ENCODE measurements at places on chromosomes 5 and 9.

DNA sequence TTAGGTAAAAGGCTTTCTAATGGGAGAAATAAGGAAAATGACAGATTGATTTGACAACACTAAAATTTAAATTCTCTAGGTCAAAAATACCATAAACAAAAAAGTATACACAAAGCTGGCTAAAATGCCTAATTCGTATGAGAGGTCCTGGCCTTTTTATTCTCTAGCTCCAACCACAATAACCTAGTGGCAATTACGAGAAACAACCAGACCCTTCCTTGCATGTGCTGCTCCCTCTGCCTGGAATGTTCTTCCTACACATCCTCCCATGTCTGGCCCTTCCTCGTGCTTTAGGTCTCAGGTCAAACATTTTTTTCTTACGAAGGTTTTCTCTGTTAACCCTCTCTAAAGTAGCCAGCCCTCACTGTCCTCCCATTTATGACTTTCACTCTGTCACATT is 176.4 kb upstream of the PLPPR1 start:
- DNase-seq, result no peak

- no peak for DNase-seq
These were observed 41.8 kb upstream of the DPYSL3 start for GRCh38 chr5:147551677-147552076.

DNA sequence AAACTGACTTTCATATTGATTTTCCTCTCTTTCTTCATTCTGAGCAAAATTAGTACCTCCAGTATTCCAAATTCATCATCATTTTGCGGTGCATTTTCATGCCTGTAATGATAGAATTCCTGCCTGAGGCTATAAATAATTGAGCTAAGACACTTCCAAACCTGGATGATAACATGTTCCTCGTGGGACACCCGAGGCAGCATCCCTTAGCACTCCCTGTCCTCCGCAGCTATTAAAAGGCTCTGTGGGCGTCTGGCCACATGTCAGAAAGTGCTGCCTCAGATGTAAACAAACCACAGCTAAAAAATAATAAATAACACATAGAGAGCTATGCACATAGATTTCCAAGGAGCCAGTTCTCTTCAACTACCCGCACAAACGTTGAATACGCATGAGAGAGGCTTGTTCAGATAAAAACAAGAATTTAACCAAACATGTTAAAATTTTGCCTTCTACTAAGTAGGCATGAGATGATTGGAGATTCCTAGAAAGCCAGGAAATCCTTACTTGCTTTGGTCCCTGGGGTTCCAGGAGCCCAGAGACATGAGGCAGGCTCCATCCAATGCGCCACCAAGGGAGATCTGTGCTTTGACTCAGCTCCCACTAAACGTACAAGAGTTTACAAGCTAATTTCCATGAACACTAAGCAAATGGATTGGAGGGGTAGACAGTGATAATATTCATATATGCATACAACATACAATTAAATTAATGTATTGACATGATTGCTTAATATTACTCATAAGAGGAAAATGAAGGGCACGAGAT is 82.7 kb downstream of the SHC3 start:
- no peak for DNase-seq

DNA sequence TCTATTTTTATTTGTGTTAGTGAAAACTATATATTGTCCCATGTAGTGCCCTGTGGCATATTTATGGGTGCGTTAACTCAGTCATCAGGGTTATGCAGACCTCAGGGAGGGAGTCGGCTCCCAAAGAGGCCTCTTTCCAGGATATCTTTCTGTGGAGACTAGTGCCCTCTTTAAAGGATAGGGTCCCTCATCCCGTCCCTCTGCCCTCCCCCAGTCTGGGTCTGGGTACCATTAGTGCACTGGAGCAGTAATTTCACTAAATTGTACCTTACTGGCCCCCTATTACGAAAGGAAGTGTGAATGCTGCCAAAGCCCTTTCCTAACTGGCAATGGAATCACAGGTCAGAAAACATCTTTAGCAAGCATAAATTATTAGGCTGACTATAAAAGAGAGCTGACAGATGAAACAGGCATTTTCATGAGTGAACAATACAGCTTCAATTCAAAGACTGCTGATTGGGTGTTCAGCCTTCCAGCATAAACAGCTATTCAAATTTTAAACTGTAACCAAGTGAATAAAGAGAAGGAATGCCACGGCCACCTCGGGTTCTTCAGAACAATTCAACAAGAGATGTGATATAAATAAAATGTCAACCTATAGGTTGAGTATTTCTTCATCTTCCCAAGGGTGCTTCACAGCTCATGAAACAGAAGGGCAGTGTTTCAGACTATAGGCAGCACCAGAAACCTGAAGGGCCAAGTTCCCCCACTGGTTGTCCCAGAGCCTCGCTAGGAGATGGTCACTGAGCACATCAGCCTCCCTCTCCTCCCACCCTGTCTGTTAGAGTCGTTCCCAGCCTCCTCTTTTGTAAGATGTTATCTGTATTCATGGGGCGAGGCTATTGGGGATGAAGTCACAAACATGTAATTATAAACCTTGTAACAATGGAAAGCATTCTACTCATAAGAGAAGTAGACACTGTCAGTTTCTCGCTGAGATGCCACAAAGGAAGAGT is 318.7 kb downstream of the TMEM161B start:
- DNase-seq, result peak; percentile 40

DNA sequence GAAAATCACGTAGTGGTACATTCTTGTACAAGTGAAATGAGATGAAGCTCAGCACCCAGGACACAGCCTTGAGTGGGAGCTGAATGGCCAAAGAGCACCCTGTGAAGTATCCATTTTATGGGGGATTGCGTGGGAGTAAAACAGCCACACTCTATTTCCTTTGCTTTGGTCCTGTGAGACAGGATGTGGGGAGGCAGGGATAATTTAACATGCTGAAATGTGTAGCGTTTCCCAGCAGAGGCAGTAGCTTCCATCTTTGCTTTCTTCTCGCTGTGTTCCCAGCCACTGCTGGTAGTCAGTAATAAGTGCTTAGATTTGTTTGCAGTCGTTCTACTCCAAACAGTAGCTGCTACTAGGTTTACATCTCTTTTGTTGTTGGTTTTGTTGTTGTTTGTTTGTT is 4.4 kb downstream of the IL31RA start:
- DNase-seq, result no peak

DNA sequence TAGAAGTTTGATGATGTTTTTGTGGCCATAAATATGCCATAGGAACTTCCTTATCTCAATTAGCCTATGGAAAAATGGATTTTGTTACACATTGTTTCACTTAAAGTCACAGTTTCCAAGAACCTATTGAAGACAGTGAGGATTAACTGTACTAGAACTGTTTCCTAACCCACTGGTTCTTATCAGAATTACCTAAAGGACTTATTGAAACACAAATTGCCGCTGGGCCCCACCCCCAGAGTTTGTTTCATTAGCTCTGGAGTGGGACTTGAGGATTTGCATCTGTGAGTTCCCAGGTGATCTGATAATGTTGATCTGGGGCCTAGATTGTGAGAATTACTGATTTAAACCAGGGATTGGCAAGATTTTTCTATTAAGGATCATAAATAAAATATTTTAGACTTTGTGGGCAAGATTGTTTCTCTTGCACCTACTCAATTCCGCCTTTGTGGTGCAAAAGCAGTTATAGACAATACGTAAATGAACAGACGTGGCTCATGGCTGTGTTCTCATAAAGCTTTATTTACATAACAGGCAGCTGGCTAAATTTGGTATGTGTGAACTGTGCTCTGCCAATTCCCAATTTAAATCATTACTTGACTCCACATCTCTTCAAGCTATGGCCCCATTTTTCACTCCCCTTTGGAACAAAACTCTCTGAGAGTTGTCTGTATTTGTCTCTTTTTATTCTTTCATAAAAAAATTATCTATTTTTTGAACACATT is 9.3 kb downstream of the JAK2 start:
- no peak for DNase-seq

- no peak for DNase-seq
These were observed 159.2 kb upstream of the C9orf72 start for GRCh38 chr9:27732494-27732893.

GRCh38 chr9:83698976-83699585 is 8.7 kb downstream of the UBQLN1 start:
- no peak for DNase-seq

- no peak for DNase-seq
These were observed 68.3 kb downstream of the AK8 start for GRCh38 chr9:132809677-132810271.

- no peak for DNase-seq
These were observed 321.8 kb upstream of the MEF2C start for GRCh38 chr5:89204756-89205155.

GRCh38 chr5:92308679-92309078 is 925.6 kb upstream of the ARRDC3 start:
- DNase-seq, result no peak

DNA sequence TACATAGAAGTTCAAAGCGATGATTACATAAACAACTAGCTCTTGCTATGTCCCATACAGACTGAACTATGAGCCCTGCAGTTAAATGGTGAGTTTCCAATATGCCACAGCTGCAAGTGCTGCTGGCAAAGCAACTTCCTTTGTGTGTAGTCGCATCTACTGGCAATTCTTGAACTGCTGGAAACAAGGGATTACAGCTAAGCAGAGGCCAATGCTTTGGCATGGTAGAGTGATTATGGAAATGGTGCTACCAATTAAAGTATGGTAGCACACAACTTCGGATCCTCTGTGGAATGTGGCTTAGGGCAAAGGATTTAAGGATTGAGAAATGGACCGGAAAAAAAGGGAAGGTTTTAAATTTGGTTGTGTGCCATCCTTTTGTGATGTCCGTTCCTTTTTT is 856.6 kb downstream of the MAT2B start:
- DNase-seq, result no peak

DNA sequence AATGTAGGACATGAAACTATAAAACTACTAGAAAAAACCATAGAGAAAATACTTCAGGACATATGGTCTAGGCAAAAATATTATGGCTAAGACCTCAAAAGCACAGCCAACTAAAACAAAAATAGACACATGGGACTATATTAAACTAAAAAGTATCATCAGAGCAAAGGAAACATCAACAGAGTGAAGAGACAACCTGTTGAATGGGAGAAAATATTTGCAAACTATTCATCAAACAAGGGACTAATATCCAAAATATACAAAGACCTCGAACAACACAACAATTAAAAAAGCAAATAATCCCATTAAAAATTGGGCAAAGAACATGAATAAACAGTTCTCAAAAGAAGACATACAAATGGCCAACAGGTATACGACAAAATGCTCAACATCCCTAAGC is 210.9 kb downstream of the PCSK1 start:
- DNase-seq, result no peak

DNA sequence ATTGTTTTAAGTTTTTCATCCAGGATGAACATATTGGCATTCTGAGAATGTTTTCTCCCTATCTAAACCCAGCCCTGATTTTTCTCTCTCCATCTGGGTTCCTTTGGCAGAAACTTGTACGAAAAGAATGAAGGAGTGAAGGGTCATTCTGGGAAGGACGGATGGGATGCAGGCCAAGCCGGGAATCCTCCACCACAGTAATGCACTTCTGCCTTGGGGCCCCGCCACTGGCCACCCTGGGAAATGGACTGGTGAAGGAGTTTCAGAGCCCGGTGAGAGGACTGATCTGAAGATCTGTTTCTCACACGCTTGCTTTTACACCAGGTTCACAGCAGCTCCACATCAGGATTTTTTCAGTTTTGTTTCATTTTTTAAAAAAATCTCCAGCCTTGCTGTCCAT is 554.8 kb downstream of the BNC2 start:
- no peak for DNase-seq

DNA sequence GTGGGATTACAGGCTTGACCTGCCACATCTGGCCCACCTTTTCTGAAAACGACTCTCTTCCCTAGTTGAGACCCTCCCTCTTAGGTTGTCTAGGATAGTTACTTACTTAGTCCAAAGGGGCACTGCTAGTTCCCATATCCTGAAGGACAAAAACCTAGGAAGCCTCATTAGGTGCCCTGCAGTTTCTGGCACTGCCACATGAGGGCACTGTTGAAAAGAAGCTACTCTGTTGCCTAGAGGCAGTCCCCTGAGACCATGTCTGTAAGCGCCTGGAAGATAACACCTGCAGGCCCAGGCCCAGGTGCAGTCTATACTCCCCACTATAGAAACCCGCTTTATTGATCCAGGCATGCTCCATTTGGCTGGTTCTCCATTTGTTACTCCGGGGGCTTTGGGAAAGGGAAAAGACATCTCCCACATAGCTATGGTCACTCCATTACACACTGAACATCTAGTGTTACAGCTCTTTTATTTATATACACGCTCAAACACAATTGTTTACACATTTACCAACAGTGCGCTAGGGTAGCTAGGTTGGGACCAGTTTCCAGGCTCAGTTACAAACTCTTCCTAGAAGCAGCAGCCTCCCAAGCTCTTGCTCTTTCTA is 73.4 kb upstream of the PPARGC1B start:
- no peak for DNase-seq

DNA sequence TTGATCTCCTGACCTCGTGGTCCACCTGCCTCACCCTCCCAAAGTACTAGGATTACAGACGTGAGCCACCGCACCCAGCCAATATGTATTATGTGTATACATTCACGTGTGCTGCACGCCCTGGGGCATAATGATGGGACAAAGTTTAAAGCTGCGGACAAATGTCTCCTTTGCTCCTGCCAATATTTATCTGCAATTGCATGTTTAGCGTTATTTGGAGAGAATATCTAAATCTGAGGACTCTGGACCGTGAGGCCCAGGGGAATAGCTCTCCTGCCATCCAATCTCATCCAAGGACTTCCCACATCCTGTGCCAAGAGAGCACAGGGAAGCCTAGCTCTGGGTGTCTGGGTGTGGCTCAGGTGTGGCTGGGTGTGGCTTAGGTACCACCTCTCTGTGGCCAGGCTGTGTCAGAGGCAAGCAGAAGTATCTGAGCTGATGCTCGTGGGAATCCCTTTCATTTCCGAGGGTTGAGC is 6.9 kb upstream of the BOD1 start:
- DNase-seq, result no peak

DNA sequence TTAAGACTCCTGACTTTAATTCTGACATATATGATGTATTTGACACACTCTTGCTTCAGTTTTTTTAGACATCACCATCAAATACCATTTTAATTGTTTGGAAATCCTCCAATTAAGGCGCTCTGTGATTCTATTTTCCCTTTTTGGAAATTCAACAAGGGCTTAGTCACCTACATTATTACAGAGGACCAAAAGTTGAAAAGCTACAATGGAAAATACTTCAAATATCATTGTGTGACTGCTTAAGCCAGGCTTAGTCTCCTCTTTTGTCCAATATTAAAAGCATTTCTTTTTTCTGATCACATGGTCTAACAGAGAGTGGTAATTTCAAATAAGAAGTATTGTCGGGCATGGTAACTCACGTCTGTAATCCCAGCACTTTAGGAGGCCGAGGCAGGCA is 160.3 kb downstream of the CEMIP2 start:
- DNase-seq, result no peak

- DNase-seq, result no peak
These were observed 23.7 kb upstream of the OR2S2 start for GRCh38 chr9:35981699-35982098.

DNA sequence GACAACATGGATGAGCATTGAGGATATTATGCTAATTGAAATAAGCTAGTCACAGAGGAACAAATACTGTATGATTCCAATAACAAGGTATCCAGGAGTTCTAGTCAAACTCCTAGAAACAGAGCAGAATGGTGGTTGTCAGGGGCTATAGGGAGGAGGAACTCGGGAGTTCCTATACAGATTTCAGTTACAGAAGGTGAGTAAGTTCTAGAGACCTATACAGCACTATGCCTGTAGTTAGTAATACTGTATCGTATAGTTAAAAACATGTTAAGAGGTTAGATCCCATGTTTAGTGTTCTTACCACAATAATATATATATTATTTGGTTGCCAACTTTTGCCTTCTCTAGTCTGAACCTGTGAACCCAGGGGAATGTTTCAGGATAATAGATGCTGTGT is 7.9 kb upstream of the OXCT1 start:
- DNase-seq, result no peak

- no peak for DNase-seq
These were observed 605.1 kb downstream of the ELAVL2 start for GRCh38 chr9:23220957-23221356.
